Activated CD8-positive, alpha-beta memory T cell treated with anti-CD3 and anti-CD28 coated beads for 4 hours (primary cell): ENCODE measurements at places on chromosomes 16 and 17.

- no peak for DNase-seq
These were observed 3.5 kb downstream of the LIMD2 start for GRCh38 chr17:63696381-63696961.

GRCh38 chr16:88939245-88939971 lies 37.6 kb downstream of the CBFA2T3 start:
- DNase-seq, result no peak

- peak; percentile 13 for DNase-seq
These were observed 51.5 kb downstream of the LDHD start for GRCh38 chr16:75065149-75065505.

DNA sequence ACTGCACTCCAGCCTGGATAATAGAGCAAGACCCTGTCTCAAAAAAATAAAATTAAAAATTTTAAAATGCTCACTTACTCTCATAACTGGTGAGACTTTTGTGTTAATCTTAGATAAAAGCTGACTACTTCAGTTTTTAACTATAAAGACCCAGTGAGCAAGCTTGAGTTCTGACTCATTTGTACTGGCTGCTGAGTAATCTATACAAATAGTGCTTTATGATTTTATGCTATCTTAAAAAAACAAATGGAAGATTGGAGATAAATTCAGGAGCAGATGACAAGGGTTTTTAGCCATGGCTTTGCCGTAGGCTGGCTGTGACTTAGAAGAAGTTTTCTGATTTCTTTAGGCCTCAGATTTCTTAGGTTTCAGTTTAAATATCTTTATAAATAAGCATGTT lies 30.5 kb downstream of the SNTB2 start:
- no peak for DNase-seq

DNA sequence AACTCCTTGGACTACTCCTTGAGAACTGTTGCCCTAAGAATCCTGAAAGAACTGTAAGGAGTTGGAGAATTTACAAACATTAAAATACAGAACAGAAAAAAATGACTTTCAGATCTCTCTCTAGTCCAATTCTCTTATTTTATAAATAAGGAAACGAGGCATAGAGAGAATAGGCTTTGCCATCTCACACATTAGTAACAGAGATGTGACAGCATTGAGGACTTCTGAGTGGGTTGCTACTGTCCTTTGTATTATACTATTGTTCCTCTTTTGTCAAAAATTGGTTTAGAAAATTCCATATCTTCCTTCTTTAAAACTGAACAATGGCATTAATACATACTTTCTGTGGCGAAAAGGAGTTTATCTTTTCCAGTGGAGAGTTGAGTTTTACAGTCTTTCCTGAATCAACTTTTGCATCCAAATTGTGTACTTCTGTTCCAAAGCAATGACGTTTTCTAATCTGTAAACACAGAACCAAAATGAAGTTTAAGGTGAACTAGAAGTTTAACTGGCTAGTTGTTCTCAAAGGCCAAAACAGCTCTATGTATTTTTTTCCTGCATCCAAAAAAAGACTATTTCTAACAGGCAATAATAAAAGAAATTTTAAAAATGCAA lies 16.5 kb downstream of the BRIP1 start:
- no peak for DNase-seq

GRCh38 chr16:20347666-20348364 lies 4.7 kb downstream of the UMOD start:
- no peak for DNase-seq

GRCh38 chr16:19524356-19524615 lies 544 bp downstream of the CCP110 start:
- DNase-seq, result no peak

DNA sequence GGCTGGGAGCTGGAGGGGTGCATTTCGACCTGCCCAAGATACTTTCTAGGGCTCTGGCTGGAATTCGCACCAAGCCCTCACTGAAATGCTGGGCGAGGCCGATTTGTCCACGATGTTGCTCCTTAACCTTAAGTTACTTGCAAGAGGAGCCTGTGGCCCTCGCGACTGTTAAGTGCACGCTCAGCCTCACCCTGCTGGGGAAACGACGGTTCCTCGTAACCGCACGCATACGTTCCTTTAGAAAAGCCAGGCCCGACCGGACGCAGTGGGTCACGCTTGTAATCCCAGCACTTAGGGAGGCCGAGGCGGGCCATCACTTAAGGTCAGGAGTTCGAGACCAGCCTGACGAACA lies 607 bp upstream of the NCOR1 start:
- DNase-seq, result no peak
